ENCODE measurements at places on chromosomes 7 and 10.

DNA sequence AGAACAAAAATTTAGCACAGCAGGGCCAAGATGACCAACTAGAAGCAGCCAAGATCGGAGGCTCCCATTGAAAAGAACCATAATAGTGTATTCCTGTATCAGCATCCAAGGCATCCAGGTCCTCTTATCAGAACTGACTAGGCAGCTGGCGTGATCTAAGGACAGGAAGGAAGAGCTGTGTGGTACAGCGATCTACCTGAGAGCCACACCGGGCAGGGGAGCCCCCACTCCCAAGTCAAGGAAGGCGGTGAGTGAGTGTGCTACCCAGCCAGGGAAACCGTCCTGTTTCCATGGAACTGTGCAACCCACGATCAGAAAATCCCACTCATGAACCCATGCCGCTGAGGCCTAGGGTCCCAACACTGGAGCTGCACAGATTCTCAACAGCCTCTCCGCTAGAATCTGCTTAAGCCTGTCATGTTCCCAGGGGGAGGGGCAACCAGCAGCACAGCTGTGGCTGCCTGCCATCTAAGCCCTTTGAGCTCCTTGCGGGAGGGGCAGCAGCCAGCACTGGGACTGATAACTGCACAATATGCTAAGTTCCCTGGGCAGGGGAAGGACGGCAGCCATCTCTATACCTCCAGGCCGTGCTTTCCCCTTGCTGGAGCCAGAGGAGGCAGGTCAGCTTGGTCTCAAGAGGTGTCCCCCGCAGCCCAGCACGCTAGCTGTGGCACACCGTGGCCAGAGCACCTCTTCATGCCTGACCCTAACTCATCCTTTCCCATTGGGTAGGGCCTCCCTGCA, 213.0 kb upstream of the SMIM30 start:
- DNase-seq: no peak

DNA sequence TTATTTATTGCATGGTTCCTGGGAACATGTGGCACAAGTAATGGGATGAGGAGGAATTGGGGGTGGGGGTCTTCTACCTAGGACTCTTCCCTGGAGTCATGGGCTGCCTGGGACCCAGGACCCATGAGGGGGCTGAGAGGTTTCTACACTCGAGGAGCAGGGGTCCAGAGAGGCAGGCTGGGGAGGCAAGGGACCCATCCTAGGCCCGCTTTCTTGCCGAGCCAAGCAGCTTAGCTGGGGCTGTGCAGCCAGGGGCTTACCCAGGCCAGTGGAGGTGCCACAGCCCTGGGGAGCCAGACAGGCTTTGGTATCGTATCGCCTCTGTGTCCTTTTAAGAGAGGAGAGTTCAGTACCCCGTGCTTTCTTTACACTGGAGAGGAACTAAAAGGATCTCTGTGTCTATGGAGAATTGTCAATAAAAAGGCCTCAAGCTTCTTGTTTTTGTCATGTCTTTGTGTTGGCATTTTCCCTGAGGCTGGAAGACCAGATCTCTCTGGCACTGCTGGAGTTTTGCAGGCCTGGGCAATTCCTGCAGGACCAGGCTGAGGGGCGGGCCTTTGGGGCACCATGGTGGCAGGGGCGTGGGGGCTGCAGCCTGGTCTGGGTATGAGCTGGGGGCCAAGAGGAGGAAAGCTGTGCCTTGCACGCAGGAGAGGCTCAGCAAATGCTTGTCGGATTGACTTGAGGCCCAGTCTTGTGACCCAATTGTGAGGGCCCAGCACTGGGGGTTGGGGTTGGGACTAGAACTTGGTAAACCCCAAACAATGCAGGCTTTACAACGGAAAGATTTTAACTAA, 11.1 kb downstream of the SFRP5 start:
- DNase-seq: no peak

- peak; percentile 22 for DNase-seq
Observed at GRCh38 chr10:68135362-68135761, 26.1 kb downstream of the MYPN start.

- peak; percentile 83 for DNase-seq
Observed at GRCh38 chr7:76318488-76319353, 16.2 kb downstream of the HSPB1 start.

DNA sequence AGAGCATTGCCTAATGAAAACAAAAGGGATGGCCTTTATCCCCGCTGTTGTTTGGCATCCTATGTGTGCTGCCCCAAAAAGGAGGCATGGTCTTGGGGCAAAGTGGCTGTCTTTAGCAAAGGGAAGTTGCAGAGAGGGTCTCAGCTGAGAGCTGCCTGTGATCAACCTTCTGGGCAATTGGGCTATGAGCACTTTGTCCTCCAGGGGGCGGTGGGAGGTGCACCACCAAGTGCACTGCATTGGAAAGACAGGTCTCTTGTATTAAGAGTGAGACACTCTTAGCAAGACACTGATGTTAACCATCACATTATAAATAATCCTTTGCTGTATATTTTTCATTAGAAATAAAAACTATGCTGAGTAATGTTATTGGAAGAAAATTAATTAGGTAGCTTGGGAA, 314.8 kb downstream of the POM121L12 start:
- no peak for DNase-seq

DNA sequence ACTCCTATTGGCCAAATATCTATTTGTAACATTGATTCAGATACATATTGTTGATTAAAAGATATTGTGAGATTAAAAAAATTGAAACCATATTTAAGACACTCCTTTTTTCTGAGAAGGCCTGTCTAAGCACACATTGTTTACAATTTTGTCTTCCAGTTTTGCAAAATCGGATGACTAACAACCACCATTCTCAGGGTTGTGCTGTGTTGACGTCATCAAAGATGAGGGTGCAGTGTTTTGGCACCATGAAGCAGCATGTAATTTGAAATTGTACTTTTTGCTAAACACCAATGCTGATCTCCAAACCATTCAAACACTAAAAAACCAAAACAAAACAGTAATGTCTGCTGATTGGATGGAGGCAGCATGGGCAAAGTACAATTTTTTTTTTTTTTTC, 7.4 kb downstream of the CREB5 start:
- DNase-seq: no peak

Measured in dermis blood vessel endothelial cell (primary cell).